ENCODE measurements at places on chromosomes 1 and 21. TPM values are rescaled to one million over a fixed set of nuclear protein-coding genes. Genes with fewer than 3 reads are reported as not detected.

The DNAJC8 gene
- 52.1 TPM for total RNA-seq

The ST6GALNAC3 gene
- not detected for total RNA-seq

DNA sequence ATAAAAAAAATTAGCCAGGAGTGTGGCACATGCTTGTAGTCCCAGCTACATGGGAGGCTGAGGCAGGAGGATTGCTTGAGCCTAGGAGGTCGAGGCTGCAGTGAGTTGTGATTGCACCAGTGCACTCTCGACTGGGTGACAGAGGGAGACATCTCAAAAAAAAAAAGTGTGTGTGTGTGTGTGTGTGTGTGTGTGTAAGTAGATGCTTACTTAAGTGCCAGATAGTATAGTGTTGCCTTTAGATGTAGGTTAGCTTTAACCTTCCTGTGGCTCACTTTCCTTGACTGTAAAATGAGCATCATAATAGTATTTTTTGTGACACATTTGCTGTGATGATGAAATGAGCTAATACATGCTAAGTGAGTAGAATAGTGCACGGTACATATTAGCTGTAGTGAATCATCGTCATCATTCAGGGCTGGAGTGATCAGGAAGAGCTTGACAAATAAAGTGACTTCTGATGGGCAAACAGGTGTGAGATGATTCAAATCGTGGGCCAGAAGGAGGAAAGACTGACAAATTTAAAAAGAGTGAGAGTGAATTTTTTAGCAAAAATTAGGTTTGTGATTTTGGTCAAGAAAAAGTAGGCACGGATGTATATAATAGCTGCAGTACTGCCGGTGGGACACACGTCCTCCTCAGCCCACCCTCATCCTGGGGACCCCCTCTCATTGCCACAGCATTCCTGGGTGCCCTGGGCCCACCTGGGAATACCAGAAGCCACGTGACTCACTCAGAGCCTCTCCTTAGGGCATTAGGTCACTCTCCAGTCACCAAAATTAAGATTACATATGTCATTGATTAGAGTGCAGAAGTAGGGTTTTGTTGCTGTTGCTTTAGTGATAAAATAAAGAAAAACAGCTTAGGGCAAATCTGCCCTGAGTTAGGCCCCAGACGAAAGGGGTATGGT is 33.9 kb downstream of the EIF2D start:
- H3K27me3 ChIP-seq = no peaks in the 10 kb centered on the region
- peak overlapping the region; percentile 100 for H3K27ac ChIP-seq
- peaks cover 88% of the 10 kb centered on the region for H3K4me1 ChIP-seq
- DNase-seq = no peak

DNA sequence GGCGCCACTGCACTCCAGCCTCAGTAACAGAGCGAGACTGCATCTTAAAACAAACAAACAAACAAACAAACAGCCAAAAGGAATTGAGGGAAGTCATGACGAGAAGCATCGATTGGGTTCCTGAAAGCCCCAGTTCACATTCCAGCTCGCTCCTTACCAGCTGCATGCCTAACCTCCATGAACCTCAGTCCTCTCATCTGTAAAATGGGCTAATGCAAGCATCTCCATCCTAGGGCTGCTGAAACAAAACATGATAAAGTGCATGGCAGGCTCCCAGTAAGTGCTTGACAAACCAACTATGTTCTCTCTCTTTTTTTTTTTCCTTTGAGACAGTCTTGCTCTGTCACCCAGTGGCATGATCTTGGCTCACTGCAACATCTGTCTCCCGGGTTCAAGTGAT is 79.7 kb upstream of the DISP3 start:
- peaks cover 3% of the 10 kb centered on the region for H3K36me3 ChIP-seq
- peaks cover 6% of the 10 kb centered on the region for H3K4me1 ChIP-seq
- H3K27ac ChIP-seq = no peak overlapping the region
- peaks cover 26% of the 10 kb centered on the region for H3K27me3 ChIP-seq
- DNase-seq = no peak
- no peak overlapping the region for H3K4me3 ChIP-seq

DNA sequence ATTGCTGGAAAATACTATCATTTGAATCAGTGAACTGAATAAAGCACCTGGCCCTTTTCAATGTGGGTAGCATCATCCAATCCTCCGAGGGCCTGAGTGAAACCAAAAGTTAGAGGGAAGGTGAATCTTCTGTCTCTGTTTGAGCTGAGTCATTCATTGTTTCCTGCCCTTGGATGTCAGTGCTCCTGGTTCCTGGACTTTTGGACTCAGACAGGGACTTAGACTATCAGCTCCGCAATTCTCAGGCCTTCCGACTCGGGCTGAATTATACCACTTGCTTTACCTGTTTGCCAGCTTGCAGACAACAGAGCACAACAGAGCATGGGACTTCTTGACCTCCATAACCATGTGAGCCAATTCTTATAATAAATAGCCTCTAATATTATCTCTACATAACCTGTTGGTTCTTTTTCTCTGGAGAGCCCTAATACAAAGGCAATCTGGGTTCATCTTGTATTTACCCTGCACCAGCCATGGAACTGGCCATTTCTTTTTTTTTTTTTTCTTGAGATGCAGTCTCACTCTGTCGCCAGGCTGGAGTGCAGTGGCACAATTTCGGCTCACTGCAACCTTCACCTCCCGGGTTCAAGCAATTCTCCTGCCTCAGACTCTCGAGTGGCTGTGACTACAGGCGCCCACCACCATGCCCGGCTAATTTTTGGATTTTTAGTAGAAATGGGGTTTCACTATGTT is 19.2 kb upstream of the VASH2 start:
- H3K4me1 ChIP-seq = no peaks in the 10 kb centered on the region
- H3K27ac ChIP-seq = no peak overlapping the region
- DNase-seq = no peak
- H3K4me3 ChIP-seq = no peak overlapping the region

- no peak overlapping the region for H3K4me3 ChIP-seq
- H3K27me3 ChIP-seq = peaks cover 6% of the 10 kb centered on the region
Observed at GRCh38 chr1:202037706-202038296, 27.4 kb downstream of the ELF3 start.

GRCh38 chr1:97378596-97378995 is 542.2 kb downstream of the DPYD start:
- H3K27ac ChIP-seq = no peak overlapping the region
- DNase-seq = no peak
- H3K36me3 ChIP-seq = no peaks in the 10 kb centered on the region

- H3K36me3 ChIP-seq = peaks cover 8% of the 10 kb centered on the region
- H3K27me3 ChIP-seq = no peaks in the 10 kb centered on the region
- peaks cover 76% of the 10 kb centered on the region for H3K4me1 ChIP-seq
- peak within 1 kb of the TSS; percentile 100 for H3K27ac ChIP-seq
Observed at GRCh38 chr1:44808063-44808937, at the start of gene BTBD19. Gene BTBD19 (plus strand): TSS chr1:44808523. CDS start chr1:44808821, 298 bp downstream.

GRCh38 chr1:8604041-8604945 is 213.1 kb downstream of the RERE start:
- H3K36me3 ChIP-seq = no peaks in the 10 kb centered on the region
- H3K27me3 ChIP-seq = no peaks in the 10 kb centered on the region

DNA sequence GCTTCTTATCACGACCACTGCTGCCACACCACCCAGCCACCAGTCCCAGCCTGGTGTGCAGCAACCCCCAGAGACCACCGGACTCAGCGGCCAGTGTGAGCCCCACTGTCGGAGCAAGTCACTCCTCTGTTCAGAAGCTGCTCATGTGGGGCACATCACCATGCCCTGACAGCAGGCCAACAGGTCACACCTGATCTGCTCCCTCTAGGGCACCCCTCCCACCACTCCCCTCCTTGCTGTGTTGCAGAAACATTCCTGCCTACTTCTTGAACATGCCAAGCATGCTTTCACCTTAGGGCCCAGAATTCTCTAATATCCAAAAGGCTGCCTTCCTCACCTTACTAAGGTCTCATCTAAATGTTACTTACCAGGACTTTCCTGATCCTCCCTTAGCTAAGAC is 146.5 kb downstream of the SLC45A1 start:
- no peak for DNase-seq
- peaks cover 16% of the 10 kb centered on the region for H3K4me1 ChIP-seq
- no peaks in the 10 kb centered on the region for H3K36me3 ChIP-seq
- H3K4me3 ChIP-seq = no peak overlapping the region
- no peaks in the 10 kb centered on the region for H3K27me3 ChIP-seq

- no peaks in the 10 kb centered on the region for H3K27me3 ChIP-seq
Observed at GRCh38 chr1:44297695-44298400, 57.2 kb downstream of the ERI3 start.

DNA sequence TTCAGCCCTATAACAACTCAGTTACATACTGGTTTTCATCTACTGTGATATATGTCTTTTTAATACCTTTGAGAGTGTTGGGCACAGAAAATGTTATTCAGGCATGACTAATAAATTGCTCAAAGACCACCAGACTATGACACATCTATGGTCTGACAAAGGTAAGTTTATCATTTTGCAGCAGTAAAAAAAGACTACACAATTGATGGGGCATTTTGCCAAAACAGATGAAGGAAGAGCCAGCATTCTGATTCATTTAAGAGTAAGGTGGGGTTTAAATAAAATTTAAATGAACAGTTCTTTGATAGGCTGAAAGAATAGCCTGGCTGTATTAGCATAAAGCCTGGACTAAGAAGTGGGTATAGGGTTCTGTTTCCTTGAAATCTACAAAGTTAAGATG is 8.8 kb upstream of the RNPC3 start:
- H3K36me3 ChIP-seq = peaks cover 2% of the 10 kb centered on the region
- H3K27ac ChIP-seq = no peak overlapping the region
- H3K4me1 ChIP-seq = peaks cover 9% of the 10 kb centered on the region
- no peaks in the 10 kb centered on the region for H3K27me3 ChIP-seq
- DNase-seq = no peak
